Cortex of kidney (tissue), 1 donor: ENCODE measurements at places on chromosomes 11 and 22.
A peak's percentile ranks its signal among the peaks of the same experiment; 100 is the strongest.

GRCh38 chr11:44949160-44950030, 1.3 kb downstream of the TP53I11 start:
- DNase-seq: no peak

GRCh38 chr11:79404325-79404724, 36.5 kb downstream of the TENM4 start:
- no peak for DNase-seq

DNA sequence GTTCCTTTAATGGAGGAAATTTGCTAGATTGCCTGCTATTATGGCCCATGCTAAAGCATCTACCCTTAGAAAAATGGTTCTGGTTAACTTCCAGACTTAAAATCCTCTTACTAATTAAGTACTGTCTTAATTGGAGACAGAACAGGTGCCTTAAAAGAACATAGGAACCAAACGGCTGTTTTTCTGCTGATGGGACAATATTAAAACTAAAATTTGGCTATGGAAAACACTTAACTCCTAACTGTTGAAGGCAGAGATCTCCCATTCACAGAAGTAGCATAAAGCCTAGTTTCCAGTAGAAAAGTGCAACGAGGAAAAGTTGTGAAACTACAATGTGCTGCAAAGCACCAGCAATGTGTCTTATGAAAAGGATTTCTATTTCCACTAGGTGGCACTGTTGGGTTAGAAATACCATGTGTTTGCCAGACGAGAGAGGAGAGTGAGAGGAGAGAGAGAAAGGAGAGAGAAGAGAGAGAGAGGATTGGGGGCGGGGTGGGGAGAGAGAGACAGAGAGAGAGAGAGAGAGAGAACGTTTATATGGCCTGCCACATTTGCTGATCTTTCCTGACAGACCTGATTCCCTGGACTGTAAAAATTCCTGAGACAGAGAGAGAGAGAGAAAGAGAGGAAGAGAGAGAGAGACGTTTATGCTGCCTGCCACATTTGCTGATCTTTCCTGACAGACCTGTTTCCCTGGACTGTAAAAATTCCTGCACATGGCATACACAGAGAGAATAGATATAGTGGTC, 51.5 kb downstream of the FAM181B start:
- no peak for DNase-seq

DNA sequence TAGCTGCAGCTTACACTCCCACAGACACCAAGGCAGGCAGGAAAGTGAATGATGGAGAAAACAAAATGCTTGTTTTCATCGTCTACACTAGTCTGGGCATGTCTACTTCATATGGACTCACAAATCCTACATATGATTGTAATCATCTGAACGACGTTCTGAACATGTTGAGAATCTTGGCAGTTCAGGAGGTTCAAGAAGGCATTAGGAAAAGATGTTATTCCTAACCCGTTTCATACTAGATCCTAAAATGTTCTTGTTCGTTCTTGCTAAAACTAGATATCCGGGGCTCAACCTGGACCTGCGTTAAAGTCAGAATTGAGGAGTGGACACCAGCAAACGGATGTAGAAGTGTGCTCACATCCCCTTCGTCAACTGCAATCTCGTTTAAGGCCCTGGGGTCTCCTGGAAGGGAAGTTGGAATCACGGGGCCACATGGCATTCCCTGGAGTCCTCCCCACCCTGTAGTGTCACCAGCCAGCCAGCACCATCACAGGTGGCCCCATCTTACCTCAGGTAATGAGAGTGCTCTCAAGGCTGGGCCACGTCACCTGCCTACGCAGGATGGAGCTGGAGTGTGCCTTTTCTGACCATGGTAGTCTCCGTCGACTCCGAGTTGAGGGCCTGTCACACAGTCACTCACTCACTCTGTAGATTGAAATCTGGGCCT, 37.3 kb downstream of the C11orf58 start:
- DNase-seq: no peak

- DNase-seq: no peak
Measured at GRCh38 chr11:64235437-64236161, 1.2 kb downstream of the VEGFB start.

DNA sequence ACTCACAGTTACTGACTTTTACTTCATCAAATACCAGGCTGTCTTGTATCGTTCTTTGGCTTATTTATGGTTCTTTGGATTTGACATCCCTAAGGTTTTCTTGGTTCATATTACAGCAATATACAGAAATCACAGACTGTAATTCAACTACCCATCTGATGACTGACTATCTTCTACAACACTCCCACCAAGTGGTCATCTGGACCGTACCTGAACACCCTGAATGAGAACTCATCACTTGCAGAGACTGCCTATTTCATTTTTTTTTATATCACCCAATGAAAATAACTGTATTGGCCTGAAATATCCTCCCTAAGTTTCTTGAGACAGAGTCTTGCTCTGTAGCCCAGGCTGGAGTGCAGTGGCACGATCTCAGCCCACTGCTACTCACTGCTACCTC, 9.5 kb upstream of the UPB1 start:
- DNase-seq: no peak

DNA sequence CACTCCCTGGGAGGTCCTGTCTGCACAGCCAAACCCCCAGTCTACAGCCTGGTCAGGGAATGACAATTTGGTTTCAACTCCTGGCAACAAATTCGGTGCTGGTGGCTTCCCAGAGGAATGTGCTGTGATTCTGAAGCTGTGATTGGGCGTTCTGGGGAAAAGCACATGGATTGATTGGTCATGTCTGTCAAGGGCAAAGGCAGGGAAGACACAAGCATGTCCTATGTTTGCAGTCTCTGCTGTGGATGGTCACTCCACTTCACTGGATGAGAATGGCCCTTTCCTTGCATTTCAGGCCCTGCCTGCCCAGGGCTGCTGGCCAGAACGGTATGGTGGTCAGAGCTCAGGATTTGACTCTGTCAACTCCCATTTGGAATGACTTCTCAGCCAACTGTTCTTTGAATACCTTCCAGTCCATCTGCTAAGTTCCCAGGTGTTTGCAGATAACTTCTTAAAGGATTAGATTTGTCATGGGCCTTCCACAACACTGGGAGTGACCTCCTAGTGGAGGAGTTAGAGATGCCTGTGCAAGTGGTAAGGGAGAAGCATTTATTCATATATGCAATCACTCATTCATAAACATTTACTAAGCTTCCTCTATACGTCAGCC, 42.7 kb downstream of the SGSM1 start:
- no peak for DNase-seq

DNA sequence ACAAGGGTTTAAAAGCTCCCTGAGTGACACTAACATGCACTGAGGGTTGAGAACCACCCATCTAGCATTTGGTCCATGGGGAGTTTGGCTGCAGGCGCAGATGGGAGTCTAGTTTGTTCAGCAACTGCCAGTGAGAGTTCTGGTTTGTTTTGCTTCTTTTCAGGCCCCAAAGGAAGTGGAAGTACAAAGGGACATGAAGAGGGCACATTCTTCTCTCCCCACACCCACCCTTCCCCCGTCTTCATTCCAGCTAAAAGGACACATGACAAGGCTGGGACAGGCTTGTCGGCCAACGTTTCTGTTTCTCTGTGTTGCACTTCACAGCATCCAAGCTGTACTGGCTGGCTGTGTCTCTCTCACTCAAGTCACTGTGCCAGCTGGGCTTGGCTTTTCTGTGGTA, 8.2 kb upstream of the ENDOD1 start:
- DNase-seq: no peak

DNA sequence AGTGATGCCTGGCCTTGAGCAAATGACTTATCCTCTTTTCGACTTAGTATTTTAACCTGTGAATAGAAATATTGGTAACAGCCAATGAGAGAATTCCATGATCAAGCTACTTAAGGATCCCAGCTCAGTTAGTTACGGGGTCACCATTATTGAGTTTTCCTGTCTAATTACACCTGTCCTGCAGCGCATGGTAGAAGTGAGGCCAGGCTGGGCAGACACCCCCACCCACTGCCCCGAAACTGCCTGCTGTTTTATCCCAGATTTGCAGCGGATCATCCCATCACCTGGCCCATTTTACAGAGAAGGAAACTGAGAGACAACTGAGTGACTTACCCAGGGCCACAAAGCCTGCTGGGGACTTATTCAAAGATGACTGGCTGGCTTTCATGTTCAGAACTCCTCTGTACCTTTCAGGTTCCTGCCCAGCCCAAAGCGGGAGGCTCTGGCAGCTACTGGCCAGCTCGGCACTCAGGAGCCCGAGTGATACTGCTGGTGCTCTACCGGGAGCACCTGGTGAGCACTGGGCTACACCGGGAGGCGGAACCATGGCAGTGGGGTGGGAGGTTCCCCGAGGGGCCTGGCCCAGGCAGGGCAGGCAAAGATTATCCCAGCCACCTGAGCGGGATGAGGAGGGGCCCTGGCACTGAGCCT, 1.4 kb downstream of the MUS81 start:
- DNase-seq: no peak

GRCh38 chr11:17779861-17780594, 45.4 kb downstream of the KCNC1 start:
- DNase-seq: peak; percentile 9

- DNase-seq: no peak
Measured at GRCh38 chr11:13962562-13963168, at the start of gene SPON1. SPON1 (plus strand) TSS chr11:13962723; CDS start chr11:13962905, 182 bp downstream.

DNA sequence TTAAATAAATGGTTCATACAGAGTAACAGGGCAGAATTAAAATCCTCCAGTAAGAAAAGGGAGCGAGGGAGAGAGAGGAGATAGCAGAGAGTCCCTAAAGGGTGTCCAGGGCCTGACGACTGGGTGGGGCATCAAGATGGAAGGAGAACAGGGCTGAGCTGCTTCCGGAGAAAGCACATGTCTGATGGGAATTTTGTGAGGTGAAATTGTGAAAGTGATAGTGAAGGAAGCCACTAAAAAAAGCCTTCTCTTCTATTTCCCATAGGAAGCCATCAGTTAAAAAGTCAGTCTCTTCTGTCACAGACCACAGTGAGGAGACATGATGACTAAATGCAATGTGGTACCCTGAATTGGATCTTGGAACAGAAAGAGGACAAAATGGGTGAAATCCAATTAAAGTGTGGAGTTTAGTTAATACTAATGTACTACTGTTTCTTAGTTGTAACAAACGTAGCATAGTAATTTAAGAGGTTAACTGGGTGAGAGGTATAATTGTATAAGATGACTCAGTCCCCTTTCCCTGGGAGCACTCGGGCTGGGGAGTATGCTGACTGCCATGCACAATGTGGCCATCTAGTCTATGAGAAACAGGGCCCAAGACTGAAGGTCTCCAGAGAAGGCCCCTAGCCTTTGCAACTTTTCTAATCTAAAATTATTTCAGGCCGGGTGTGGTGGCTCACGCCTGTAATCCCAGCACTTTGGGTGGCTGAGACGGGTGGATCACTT, 29.5 kb upstream of the FCHSD2 start:
- DNase-seq: no peak

GRCh38 chr11:47981667-47982404, 1.5 kb downstream of the PTPRJ start:
- no peak for DNase-seq

DNA sequence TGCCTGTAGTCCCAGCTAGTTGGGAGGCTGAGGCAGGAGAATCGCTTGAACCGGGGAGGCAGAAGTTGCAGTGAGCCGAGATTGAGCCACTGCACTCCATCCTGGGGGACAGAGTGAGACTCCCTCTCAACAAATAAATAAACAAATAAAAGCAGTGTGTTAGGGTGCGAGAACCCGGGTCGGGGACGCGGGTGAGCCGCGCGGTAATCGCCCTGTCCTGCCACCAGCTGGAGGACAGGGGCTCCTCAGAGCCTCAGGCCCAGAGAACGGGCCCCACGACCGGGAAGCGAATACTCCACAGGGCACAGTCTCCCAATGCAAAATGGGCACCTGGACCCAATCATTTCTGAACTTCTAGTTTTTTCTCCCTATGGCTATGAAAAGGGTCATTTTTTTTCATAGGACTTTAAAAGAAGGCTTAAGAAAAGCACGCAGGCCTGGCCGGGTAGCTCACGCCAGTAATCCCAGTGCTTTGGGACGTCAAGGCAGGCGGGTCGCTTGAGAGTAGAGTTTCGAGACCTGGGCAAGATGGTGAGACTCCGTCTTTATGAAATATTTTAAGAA, 744 bp upstream of the MCM5 start:
- DNase-seq: no peak

DNA sequence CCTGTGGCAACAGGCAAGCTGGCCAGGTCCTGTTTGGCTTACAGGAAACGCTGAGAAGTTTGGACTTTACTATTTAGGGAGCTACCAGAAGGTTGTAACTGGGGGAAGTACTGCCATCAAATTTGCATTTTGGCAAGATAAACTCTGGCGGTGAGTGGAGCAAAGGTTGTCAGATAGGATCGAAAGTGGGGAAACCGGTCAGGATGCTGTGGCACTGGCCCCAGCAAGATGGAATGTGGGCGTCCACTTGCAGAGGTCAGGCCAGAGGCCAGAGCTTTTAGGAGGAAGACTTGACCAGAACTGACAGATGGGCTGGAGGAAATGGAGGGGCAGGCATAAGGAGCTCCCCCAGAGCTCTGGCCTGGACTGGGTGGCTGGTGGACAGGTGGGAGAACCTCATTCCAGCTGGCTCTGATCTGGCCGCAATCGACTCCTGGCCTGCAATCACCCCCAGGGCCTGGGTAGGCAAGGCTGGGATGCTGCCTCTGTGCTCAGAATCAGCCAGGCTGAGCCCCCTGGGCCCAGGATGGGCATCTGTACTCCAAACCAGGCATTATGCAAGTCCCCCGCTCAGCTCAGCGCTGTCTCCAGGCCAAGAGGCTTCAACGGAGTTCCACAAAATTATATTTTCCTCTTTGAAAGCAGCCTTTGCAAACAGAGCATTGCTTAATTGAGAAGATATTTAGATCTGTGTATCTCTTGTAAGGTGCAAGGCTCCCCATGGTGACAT, 178.3 kb upstream of the NECTIN1 start:
- no peak for DNase-seq

DNA sequence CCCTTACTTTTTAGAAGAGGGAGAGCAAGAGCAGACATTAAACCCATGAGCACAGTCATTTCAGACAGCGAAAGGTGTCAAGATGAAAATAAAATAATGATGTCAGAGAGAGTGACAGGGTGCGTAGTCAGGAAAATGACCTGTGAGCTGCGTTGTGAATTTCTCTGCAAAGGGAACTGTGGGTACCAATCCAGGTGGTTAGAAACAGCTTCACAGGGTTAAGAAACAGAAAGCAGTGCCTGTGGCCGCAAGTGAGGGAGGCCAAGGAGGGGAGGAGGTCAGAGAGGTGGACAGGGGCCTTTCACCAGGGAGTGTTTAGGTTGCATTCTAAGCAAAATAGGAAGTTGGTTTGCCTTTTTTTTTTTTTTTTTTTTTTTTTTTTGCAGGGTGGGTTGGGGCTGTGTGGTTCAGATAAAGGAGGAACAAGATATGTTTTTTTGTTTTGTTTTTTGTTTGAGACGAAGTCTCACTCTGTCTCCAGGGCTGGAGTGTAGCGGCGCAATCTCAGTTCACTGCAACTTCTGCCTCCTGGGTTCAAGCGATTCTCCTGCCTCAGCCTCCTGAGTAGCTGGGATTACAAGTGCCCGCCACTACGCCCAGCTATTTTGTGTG, 7.9 kb downstream of the TIGD3 start:
- DNase-seq: no peak

DNA sequence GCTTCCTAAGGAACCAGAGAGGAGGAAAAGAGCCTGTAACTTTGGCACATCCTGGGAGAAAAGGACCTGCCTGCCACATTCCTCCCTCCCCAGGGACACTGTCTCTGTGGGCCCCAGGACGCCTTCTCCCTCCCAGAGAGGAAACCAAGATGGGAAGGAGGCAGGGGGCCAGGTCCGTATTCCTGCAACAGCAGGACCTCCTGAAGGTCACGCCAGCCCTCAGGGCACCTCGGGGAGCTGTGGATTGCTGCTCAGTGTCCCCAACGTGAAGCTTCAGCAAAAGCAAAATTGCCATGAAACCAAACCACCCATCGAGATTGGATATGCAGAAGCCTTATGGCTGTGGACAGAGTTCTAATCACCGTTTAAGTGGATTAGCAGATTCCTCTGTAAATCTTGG, 86.7 kb downstream of the ARHGAP8 start:
- no peak for DNase-seq
